NCI-H1417 (cell line): ENCODE measurements at places on chromosomes 3 and 15.

DNA sequence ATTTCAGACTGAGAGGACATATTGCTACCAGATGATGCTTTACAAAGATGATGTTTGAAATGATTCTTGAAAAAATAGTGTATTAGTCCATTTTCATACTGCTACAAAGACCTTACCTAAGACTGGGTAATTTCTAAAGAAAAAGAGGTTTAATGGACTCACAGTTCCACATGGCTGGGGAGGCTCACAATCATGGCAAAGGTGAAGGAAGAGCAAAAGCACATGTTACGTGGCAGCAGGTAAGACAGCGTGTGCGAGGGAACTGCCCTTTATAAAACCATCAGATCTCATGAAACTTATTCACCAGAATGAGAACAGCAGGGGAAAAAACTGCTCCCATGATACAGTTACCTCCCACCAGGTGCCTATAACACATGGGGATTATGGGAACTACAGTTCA lies 658.4 kb upstream of the CFAP20DC start:
- no peak for DNase-seq

GRCh38 chr3:116815321-116815720 lies 105.7 kb downstream of the TUSC7 start:
- no peak for DNase-seq

DNA sequence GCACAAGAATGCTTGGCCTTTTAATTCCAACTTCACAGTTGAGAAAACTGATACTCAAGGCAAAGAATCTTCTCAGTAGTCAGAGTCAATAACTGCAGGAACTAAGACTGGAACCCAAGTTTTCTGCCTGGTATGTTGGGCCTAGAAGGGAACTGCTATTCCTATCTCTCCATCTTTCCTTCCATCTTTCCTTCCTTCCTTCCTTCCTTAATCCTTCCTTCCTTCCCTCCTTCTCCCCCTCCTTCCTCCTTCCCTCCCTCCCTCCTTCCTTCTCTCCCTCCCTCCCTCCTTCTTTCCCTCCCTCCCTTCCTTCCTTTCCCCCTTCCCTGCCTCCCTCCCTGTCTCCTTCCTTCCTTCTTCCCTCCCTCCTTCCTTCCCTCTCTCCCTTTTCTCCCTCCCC lies 131.2 kb downstream of the RORA start:
- DNase-seq: no peak

GRCh38 chr3:126101521-126101982 lies 17.6 kb upstream of the SLC41A3 start:
- DNase-seq: peak; percentile 9
